ENCODE measurements at places on chromosomes 5 and 9. TPM values are rescaled to one million over a fixed set of nuclear protein-coding genes. Genes with fewer than 3 reads are reported as not detected.

Gene CCL28
- total RNA-seq: 5.5 TPM

Gene IGIP
- total RNA-seq: 1.8 TPM

Gene RNF180
- total RNA-seq: 12.9 TPM

Gene NAIP
- total RNA-seq: 28.6 TPM

Gene ADGRD2
- not detected for total RNA-seq

Gene HEMGN
- total RNA-seq: not detected

Gene KLHL3
- total RNA-seq: 9.5 TPM

Gene PPP1R26
- total RNA-seq: 15.4 TPM

DNA sequence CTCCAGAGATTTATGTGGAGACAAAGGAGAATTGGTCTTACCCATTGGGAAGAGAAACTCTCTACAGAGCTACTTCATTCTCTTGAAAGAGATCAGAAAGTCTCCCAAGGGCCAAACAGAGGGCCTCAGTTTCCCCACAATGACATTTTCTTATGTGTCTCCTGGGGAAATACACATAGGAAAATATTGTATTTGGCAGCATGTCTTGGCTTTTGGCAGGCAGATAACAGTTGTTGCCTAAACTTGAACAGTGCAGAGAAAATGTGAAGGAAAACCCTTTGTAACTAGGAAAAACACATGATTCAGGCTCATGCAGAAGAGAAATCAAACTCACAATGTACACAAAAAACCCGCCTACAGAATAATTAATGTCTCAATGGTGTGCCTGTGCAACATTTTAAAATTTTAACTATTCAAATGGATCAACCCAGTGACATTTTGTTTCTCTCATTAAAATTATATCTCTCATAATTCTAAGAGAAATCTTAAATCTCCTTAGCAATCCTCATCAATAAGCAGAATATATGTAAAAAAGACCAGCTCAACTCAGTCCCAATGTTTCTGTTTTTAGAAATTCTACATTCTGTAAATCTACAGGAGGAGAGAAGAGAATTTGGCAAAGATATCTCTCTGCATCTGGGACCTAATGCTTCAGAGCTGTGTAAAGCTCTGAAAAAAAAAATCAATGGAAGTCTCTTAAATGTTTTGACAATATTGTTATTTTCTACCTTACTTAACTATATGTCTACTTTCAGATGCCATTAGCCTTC, 205.1 kb downstream of the ADAMTSL1 start:
- peak; percentile 41 for DNase-seq

DNA sequence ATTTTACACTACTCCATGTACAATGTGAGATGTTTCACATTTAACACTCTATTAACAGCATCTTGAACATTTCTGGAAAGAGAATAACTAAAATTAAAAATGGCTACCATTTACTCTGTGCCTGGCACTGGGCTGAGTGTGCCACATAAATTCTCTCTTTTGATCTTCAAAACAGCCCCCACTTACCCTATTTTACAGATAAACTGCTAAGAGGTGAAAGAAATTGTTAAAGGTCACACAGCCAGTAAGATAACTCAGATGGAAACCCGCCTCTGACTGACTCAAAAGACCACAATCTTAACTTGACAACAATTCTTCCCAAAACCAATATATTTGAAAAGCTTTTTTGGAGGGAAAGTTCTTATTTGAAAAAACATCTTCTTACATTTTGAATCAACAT, 97.3 kb downstream of the MAPKAP1 start:
- DNase-seq: no peak

GRCh38 chr9:123514766-123515165, 158.8 kb downstream of the CRB2 start:
- DNase-seq: no peak

GRCh38 chr5:102421647-102422046, 77.2 kb downstream of the SLCO6A1 start:
- DNase-seq: peak; percentile 3

GRCh38 chr5:132737982-132738681, 786 bp upstream of the KIF3A start:
- DNase-seq: no peak

DNA sequence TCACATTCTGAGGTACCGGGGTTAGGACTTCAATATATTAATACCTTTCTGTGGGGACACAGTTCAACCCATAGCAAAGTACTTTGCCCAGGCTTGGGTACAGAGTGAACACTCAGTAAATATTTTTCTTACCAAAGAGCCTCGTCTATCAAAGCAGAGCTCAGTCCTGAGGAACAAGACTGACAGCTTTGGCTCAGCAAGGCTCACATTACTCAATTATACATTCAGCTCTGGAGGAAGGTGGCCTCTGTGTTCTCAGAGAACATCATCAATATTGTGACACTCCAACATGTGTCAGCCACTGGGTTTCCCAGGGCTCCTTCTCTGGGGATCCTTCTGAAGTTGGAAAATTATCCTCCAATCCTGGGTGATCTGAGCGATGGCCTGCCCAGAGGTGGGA, 186.4 kb downstream of the NMUR2 start:
- DNase-seq: no peak

DNA sequence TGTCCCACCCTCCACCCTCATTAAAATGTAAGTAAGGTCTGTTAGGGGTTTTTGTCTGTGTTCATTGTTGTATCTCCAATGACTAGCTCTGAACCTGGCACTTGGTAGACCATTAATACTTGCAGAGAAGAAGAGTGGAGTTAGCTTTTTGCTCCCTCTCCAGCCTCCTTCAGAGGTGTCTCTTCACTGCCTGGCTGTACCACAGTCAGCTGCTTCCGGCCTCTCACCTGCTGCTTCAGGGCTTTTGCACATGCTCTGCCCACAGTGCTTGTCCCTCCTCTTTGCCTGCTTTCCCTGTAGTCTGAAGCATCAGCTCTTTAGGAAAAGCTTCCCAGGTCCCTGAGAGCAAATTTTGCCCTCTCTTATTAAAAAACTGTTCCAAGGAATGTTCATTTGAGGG, 83.6 kb downstream of the SNX24 start:
- no peak for DNase-seq

DNA sequence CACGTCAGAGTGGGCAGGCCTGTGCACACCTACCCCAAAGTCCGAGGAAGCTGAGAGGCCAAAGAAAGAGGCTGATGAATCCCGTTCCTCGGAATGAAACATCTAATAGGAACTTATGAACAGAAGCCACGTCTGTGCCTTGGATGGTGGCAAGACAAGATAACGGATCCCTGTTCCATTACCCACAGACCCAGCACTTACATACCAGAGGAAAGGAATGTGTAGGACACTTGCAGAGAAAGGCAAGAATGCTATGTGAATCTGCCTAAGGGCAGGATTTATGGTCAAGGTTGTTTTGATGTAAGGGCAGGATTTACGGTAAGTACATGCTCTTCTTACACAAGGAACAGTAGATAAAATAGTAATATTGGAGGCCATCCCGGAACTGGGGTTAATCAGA, 93.2 kb downstream of the WDR41 start:
- no peak for DNase-seq

DNA sequence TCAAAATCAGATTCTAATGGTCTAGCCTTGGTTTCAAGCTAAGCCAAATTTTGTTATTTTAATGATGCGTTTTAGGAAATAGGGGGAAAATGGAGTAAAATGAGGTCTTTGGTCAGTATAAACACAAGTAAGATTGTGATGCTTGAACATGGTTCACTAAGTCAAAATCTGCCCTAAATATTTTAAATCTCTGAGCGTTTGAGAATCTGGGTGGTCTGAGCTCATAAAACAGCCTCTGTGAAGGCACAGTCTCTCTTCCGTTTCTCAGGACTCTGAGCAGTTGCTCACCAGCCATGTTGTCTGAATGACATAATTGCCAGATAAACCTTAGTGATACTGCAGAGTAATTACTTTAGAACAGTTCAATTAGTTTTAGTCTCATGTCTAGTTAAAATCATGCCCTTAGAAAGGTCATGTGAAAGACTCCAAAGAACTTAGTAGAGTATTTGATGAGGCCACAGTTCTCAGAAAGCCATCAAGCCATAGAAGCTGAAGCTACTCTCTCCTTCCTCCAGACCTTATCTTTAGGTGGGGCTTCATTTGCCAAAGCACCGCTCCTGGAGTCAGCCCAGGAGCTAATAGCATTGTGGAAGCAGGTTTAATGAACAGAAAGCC, 257.1 kb upstream of the MAP3K1 start:
- no peak for DNase-seq

DNA sequence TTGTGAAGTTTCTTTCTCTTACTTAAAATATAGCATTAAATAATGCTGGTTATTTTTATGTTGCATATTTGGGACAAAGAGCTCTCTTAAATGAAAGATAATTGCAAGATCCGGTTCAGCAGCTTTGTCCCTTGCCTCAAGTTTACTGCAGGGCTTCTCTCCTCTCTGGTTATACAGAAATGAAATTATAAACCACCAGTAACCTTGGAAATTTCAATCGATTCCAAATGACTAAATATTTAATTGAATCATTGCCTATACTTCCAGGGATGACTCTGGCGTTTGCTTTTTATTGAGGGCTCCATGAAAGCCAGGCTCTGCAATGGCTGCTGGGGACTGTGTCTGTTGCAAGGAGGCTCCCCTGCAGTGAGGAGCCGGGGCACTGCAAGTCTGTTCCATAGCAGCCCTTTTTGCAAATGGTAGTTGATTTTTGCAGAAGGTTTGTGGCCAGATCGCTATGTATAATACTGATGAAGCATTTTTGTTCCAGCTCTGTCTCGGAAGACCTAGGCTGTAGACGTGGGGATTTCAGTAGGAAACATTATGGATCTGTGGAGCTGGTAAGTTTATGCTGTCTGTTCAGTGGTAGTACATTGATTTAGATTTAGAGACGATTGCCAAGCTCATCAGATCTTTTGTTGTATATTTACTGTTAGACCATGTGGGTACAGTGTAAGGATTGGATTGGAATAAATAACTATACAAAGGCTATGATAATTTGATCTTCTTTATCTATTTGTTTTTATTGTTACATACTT, at the start of gene GARNL3:
Gene GARNL3, plus strand, starts transcription at position 313 of the 758 bp plus-strand sequence. Its CDS starts 104 bp downstream, at position 417.
- DNase-seq: no peak

GRCh38 chr9:70477907-70478480, 63.5 kb upstream of the KLF9 start:
- no peak for DNase-seq
